Adrenal gland (tissue), 19 donors: ENCODE measurements at places on chromosomes 16 and 17. TPM values are rescaled to one million over a fixed set of nuclear protein-coding genes. Genes with fewer than 3 reads are reported as not detected.

GPR179 gene
- 0.32 TPM for polyA plus RNA-seq

ABCC11 gene
- not detected for polyA plus RNA-seq

DNA sequence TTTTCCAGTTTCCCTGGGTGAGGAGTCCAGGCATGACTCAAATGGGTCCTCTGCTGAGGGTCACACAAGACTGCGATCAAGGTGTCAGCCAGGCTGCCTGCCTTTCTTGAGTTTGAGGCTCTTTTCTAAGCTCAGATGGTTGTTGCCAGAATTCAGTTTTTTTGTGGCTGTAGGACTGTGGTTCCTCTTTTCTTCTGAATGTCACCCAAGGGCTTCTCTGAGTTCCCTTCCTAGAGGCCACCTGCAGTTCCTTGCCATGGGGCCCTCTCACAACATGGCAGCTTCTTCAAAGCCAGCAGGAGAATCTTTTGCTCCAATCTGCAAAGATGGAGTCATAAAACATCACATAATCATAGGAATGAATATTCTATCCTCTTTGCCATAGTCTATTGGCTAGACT, 17.5 kb downstream of the LIMD2 start:
- no peak for DNase-seq
- H3K36me3 ChIP-seq = no peaks in the 10 kb centered on the region
- H3K4me1 ChIP-seq = peaks cover 11% of the 10 kb centered on the region

DNA sequence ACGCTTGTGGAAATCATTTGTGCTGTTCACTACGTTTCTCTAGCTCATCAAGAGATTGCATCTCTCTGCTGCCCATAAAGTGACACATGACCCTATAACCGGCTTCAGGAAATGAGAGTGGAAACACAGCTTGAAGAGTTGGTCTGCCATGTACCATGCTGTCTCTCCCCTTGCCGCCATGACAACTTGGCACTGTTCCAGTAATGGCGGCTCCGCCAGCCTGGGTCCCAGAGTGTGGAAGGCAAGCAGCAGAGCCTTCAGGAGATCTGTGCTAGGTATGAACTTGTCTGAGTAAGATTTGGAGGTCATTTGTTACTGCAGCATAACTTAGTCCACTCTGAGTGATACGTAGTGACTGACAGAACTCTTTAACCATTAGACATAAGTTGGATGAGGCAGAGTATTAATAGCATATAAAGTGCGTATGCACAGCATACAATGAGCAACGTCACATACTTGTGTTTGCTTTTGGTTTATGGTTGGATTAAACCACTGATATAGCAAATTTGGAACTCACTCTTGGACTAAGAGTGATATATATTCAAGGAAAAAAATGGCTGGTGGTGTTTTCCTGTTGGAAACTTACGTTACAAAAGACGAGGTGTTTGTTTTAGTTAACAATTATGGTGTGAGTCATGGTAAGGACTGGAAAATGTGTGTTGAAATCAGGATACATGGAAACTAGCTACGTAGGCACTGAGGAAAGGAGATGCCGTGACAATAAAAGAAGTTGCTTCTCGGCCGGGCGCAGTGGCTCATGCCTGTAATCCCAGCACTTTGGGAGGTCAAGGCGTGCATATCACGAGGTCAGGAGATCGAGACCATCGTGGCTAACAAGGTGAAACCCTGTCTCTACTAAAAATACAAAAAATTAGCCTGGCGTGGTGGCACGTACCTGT, 24.4 kb upstream of the PMP22 start:
- H3K27me3 ChIP-seq = no peaks in the 10 kb centered on the region
- DNase-seq = no peak
- H3K36me3 ChIP-seq = no peaks in the 10 kb centered on the region
- no peak overlapping the region for H3K4me3 ChIP-seq
- no peaks in the 10 kb centered on the region for H3K4me1 ChIP-seq

GRCh38 chr16:27480761-27481160, 69.0 kb downstream of the GTF3C1 start:
- H3K27ac ChIP-seq = no peak overlapping the region
- no peak for DNase-seq
